ENCODE measurements at places on chromosomes 5 and 9.

DNA sequence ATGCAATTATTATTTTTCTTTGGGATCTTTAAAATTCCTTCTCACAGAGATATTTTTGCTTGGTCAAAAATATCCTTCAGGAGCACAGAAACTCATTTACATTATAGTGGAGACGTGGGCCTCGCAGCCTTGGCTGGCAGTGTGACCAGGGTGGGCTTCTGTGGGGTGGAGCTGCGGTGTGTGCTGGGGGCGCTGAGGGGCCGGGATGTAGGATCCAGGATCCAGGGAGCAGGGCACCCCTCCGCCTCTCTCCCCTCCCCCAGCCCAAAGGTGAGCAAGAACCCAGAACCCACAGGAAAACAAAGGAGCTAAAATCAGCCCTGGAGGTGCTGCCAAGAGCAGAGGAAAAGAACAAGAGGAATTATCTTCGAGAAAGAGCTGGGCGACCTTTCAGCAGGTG, 79.1 kb upstream of the OLFM1 start:
- DNase-seq: no peak

- DNase-seq: no peak
Measured at GRCh38 chr9:23611869-23612268, 214.2 kb downstream of the ELAVL2 start.

DNA sequence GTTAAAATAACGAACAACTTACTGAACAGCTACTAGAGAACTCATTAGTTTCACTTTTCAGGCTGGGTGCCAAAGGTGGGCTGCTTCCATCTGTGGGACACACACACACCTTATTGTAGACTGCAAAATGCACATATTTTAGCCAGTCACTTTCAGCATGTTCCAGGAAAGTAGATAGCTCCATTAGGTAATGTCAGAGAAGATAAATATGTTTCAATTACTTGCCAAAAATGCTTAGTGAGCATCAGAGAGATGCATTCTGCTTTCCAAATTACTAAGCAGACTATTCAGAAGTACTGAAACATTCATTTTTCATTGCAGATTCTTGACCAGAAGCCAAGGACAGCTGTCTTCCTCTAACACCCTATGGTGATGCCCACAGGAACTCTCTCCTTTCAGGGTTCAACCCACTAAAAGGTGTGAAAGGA, 56.2 kb upstream of the APC start:
- DNase-seq: no peak

DNA sequence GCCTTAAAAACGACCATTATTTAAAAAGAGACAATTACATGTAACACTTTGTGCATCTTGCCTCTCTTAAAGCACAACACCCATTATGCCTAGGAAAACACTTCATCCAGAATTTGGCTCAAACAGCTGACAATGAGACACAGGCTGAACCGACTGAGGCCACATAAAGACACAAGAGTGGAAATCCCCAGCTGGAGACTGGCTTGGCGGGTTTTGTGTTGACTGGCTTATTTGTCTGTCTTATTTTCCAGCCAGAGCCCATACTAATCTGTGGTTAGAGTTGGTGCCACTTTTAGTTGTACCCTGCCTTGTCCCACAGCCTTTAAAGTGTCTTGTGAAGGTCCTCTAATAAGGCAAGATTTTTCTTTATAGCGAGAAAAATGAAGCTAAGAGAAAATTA, 21.2 kb downstream of the TRIM14 start:
- no peak for DNase-seq

DNA sequence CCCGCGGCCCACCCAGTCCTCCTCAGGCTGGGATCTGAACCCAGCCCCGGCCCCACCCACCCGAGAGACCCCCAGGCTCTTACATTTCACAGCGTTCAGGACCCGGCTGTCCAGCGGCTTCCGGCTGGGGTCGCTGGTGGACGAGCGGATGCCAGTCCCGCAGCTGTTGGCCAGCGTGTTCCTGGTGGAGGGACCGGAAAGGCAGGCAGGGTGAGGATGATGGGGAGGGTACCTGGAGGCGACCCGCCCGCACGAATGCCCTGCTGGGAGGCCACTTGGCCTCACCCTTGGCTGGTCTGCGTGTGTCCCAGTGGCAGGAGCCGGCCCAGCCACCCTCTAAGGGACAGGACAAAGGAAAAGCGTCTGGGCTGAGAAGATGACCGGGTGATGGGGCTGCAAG, 51.9 kb upstream of the UBAC1 start:
- DNase-seq: no peak

GRCh38 chr9:87201351-87201751, 254.0 kb upstream of the GAS1 start:
- DNase-seq: no peak

DNA sequence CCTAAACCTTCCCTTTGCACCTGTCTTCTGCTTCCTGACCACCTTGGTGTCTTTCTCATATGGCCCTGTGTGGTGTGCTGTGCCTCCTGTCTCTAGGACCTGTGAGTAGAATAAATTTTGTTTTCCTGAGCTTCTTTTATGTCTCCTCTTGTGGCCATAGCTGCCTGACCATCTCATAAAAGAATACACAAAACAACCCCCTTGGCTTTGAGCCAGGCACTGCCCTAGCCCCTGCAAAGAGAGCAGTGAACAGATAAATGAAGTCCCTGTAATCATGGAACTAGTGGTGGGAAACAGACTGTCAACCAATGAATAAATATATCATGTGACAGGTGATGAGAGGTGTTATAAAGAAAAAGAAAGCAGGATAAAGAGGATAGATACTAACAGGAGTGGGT, 485.1 kb downstream of the CSNK1G3 start:
- DNase-seq: no peak

- DNase-seq: no peak
Measured at GRCh38 chr5:168740811-168741213, 161.6 kb upstream of the PANK3 start.

GRCh38 chr5:132365213-132365612, 4.3 kb upstream of the SLC22A5 start:
- no peak for DNase-seq

- DNase-seq: no peak
Measured at GRCh38 chr9:37740128-37740527, 13.5 kb upstream of the TRMT10B start.

DNA sequence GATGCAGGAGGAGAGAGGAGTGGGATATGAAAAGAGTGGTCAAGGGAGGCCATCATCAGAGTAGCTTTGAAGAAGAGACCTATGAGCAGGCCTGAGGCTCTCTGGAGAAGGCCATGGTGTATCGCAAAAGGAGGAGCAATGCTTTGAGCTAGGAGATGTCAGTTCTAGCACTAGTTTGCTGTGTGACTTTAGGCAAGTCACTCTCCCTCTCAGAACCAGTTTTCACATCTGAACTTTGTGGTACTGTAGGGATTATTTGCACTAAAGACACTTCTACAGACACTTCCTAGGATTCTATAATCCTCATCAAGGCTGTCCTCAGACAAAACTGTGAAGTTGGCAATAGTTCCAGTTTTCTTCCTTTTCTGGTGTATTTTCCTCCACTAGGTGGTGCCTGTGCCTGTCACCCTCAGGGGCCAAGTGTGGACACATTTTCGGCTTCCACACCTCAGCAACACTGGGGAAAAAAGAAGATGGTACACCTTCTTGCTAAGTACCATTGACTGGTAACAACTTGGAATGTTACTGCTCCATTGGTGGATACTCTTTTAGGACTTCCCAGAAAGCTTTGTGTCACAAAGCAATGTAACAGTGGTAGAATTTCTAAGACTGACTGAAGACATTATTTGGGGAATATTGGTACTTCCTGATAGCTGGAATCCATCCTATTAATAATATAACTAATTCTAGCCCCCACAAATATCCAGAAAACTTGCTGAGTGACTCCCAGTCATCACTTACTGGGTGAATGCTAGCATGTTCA, 9.9 kb downstream of the PAPPA start:
- no peak for DNase-seq

DNA sequence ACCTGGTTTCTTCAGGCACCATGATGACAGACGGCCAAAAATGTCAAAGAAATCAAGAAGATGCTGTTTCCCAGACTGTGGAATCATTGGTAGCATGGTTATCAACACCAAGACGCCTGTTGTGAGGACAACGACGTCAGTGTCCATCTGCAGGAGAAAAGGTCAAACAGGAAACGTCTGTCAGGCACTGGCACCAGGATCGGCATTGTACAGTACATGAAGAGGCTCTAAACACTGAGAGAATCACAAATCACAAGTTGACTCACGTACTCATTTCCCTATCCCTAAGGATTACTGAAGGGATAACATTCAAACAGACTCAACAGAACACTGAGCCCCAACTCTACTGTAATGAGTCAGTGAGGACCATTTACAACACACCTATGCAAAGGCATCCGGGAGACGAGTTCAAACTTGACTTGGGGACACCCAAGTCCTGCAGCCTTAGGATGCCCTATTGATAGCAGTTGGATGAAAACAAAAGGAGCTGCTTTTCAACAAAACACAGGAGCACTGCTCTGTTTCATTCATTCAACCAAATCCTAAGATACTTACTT, 21.0 kb downstream of the TSC1 start:
- DNase-seq: no peak

- DNase-seq: no peak
Measured at GRCh38 chr9:125807079-125807478, 59.9 kb downstream of the PBX3 start.

GRCh38 chr9:99752417-99753109, 69.1 kb upstream of the NR4A3 start:
- no peak for DNase-seq

DNA sequence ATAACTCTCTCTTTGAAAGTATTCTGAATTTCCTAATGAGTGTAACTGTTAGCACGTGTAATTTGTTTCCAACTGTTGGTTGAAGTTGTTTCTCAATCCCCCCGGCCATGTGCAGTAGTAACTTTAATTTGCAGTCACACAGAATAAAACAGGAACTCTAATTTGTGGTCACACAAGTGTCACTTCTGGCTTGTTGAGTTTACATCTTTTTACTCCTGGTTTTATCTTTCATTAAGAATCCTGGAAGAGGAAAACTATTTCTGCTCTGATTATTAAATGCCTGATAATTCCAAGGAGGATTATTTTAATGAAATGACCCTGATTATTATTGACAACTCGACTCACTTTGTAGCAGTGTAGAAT, 1.2 kb downstream of the SCAMP1 start:
- no peak for DNase-seq
